ENCODE measurements at places on chromosomes 5 and 9.
A peak's percentile ranks its signal among the peaks of the same experiment; 100 is the strongest.

DNA sequence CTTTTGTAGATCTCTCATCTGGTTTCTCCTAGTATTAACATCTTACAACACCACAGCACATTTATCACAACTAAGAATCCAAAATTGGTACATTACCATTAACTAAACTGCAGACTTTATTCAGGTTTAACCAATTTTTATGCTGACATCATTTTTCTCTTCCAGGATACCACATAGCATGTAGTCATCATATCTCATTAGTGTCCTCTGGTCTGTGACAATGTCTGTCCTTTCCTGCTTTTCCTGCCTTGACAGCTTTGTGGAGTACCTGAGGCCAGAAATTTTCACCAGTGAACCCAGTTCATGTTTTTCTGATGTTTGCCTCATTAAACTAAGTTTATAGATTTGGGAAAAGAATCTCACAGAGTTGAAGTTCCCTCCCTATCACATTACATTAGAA lies 294.7 kb upstream of the TNC start:
- no peak for DNase-seq

GRCh38 chr5:179233909-179234562 lies 111.2 kb downstream of the ADAMTS2 start:
- DNase-seq, result no peak

GRCh38 chr5:112200131-112200530 lies 218.9 kb downstream of the EPB41L4A start:
- DNase-seq, result no peak

- no peak for DNase-seq
Observed at GRCh38 chr9:3912280-3912679, 386.5 kb upstream of the RFX3 start.

GRCh38 chr5:4939042-4939781 lies 200.9 kb upstream of the ADAMTS16 start:
- DNase-seq, result no peak

- DNase-seq, result no peak
Observed at GRCh38 chr5:1500411-1501091, 23.2 kb downstream of the LPCAT1 start.

DNA sequence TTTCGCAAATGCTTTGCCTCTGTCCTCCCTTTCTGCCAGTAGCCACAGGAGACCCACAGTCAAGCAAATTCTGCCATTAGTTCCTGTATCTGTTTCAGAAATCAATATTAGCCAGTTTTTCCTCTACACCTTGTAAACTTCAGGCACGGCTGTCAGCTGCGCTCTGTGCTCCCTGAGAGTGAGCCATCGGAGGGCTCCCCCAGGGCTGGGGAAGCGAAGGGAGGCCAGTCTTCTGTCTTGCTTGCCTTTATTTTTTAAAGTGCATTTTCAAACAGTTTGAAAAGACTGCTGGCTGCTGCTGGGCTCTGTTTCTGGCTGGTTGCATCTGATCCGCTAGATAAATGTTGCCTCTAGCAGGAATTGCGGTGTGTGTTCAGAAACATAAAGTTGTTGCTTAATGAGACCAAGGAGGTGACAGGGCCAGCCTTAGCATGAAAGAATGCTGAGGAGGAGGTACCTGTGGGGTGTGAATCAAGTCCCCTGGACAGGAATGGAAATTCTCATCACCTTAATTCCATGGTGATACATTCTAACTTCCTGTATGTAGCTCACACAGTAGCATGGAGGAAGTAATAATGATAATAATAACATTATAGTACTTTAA lies 421.7 kb upstream of the KIF2A start:
- no peak for DNase-seq

DNA sequence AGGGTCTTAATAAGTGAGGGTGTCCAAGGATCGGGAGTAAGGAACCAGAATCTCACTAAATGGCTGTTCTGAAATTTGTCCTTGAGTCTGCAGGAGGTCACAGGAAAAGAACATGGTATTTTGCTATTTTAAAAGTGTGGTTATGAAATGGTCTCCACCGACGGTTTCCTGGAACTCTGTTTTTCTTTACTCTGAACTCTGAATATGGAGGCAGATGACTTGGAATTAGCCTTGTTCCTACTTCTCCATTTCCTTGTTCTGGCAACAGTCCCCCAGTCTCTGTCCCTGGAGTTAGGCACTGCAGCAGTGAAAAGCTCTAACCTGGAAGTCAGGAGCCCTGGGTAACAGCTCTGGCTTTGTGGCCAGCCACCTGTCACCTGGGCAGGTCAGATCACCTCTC lies 46.6 kb upstream of the C5orf58 start:
- DNase-seq, result no peak

GRCh38 chr5:106730912-106731311 lies 939.8 kb downstream of the EFNA5 start:
- no peak for DNase-seq

- DNase-seq, result no peak
Observed at GRCh38 chr9:124216474-124217176, 41.1 kb upstream of the NEK6 start.

- no peak for DNase-seq
Observed at GRCh38 chr9:6887051-6887450, 129.3 kb downstream of the KDM4C start.

GRCh38 chr5:111224561-111225345 lies 569 bp downstream of the CAMK4 start:
- no peak for DNase-seq

DNA sequence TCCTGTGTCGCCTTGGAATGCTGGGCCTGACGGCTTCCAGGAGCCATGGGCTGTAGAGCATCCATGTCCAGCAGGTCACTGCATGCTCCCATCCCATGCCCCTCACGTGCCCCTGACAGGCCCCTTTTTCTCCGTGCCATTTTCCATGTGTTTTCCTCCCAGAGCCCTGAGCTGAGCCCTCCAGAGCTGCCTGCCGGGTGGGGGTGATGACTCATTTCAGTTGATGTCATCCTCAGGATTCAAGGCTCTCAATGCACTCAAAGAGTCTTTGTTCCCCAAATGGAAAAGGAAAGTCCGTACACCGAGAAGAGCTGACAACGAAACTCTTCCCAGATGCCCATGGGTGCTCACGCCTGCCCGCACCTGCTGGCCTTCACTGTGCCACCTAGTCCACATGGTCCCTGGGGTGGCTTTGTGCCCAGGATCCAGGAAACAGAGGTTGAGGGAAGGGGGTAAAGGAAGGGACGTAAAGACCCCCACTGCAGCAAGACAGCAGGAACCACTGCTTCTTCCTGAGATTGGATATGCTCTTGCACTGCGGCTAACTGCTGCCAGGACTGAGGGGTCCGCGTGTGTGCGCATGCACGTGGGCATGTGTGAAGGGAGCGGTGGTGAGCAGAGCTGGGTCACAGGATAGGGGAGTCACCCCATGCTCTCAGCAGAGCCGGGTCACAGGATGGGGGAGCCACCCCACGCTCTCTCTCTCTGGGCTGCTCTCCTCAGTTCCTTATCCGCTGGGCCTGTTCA lies 27.6 kb downstream of the COL15A1 start:
- DNase-seq, result no peak

DNA sequence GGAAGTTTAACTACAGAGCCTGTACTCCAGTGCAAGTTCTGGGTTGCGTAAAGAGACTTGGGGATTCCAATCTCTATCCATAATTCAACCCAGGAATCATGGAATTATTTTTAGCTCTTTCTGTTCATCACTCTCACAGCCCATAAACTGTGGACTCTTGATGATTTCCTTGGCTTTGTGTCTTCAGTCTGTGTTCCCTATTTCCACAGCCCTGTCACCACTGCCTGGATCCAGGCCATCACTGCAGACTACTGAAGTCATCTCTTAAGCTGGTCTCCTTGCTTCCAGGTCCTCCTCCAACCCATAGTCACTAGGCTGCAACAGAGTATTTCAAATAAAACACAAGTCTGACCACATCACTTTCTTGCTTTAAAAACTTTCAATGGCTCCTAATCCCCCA lies 211.7 kb downstream of the PLK2 start:
- DNase-seq, result no peak

GRCh38 chr5:178460598-178460997 lies 129.6 kb downstream of the COL23A1 start:
- no peak for DNase-seq

- DNase-seq, result peak; percentile 39
Observed at GRCh38 chr5:40409601-40410000, 270.1 kb upstream of the PTGER4 start.

DNA sequence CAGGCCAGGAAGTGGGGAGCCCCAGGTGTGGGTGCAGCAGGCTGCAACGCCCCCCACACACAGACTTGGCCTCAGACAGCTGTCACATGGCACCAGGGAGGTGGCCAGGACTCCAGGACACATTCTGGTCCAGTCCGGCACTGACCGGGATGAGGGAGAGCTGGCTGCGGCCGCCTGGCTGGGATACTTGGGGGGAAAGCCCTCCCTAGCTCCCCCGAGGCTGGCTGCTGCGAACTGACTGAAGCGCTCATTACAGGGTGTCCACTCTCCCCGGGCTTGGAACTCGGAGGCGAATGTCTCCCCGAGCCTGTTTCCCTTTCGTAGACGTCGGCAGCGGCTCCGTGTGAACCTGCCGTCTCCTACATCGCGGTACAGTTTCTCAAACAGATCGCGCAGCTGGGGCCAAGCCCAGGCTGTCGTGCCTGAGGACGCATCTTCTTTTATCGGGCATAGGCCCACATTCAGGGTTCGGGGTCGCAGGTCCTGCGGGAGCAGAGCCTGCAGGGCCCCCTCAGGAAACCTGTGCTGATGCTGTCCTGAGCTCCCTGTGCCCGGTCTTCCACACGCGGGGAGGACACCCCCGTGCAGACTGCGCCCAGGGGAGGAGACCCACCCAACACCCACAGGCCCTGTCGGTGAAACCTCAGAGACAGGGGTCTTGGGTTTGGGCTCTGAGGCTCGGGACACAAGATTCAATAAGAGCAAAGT lies 19.8 kb downstream of the NACC2 start:
- DNase-seq, result no peak

GRCh38 chr5:14655146-14655741 lies 9.3 kb upstream of the OTULIN start:
- DNase-seq, result no peak

DNA sequence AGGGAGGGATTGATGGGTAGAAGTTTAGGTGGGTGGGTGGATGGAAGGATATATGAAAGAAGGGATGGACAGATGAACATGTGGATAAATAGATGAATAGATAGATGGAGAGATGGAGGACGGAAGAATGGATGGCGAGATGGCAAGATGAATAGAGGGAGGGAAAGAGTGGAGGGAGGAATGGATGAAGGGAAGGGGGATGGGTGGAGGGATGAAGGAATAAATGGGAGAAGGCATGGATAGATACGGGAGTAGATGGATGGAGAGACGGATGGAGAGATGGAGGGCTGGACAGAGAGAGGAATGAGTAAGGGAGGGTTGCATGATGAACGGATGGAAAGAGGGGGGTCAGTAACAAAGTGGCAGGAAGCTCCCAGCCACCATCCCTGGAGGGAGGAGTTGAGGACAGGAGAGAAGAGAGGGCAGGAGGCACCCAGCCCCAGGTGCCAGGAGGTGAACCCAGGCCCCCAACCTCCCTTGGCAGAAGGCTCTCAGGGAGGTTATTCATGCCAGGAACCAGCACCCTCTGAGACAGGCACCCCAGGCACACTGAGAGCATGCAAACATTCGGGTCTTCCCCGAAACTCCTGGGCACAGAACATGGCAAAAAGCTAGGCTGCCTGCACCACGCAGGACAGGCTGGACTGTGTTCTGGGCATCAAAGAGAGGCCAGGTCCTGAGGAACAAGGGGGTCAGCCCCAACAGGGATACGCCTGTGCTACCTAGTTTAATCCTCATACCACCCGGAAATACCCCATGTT lies 9.1 kb downstream of the SARDH start:
- DNase-seq, result no peak

DNA sequence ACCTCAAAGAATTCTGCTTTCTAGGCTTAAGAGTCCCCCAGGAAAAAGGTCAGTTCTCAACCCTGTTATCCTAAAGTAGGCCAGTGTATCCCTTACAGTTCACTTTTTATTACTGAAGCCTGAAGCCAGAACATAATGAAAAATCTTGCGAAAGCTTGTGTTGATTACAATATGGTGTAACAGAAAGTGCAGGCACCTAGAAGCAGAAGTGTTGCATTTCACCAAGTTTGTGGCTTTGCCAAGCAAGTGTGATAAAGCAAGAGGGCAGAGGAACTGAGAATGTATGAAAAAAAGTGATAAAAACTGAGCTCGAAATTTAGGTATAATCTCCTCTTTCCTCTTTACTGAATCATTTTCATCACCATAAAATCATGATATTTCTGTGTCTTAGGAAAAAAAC lies 26.2 kb downstream of the AGTPBP1 start:
- DNase-seq, result no peak

DNA sequence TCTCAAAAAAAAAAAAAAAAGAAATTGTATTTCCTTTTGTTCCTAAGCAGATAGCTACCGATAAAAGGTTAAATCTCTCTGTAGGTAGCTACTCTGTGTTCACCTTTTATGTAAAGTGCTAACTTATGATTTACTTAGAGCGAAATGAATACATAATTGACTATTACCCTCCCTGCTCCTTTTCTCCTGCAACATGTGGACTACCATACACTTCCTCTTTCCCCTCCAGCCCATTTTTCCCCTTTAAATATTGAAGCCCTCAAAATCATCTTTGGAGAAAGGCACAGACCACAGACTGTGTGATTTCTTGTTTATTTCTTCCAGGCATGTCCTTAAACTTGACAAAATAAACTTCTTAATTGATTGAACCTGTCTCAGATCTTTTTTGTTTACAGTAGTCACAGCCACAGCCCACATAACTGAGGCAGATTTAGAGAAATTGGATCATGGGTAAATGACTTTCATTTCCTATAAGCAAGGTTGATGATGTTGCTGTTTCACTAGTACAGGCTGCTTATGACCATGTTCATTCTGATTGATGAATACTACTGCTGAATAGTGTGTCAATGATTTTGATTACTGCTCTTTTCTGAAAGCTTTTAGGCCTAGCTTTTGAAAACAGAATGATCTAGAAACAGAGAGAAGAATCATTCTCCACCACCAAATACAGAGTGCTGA lies 59.2 kb downstream of the PHAX start:
- DNase-seq, result no peak

DNA sequence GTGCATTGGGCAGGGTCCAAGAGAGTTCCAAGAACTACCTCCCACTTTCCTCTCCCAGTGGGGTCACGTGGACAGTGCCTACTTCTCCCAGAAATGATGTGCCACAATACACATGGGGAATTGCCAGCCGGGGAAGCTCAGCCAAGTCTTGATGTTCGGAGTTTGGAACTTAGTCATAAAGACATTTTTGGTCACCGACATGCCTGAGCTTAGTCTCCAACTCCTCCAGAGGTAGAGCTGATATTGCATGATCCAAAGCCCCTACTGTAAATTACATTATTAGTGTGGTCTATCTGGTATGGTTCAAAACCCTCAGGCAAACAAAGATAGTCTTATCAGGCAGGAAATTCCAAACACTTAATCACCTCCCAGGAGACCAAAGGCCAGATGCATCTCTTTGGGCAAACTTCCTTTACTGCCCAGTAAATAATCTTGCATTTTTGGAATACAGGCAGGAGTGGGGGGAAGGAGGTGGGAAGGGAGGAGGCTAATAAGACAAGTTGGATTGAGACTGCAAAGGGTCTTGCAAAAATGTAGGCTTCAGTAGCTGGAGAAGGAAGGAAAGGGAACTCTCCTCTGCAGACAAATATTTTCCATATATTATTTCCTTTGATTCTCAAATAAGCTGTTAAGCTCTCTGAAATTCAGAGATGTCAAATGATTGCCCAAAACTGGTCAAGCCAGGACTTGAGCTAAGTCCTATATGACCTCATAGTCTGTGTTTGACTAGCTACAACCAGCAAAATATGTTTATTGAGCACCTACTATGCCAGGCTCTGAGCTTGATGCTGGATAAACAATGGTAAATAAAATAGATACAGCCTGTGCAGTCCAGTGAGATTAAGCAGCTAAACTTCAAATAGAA lies 99.4 kb downstream of the DRD1 start:
- no peak for DNase-seq

GRCh38 chr5:125814119-125814518 lies 609.1 kb upstream of the GRAMD2B start:
- no peak for DNase-seq

- DNase-seq, result no peak
Observed at GRCh38 chr5:154101184-154101583, 62.4 kb downstream of the MFAP3 start.
